Activated CD4-positive, alpha-beta T cell treated with anti-CD3 and anti-CD28 coated beads, Interleukin-2, amount 10 ng/mL, durations not matched to agents 7 days and 5 days (primary cell): ENCODE measurements at places on chromosomes 11 and 22.

DNA sequence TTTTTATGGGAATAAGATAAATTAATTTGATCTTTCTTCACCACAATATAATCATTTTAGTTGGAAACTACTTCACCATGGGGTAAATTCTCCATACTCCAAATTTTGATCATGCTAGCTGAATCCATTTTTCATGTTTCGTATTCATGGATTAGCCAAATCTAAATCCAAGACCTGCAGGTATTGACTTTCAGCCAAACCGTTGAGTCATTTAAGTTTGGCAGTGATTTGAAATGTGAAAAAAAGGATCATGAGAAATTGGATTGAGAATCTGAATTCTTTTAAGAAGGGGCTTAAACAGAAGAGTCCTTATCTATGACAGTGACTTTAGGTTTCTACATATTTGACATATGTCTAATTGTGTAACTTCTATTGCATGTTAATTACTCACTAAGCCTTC lies 5.3 kb downstream of the GAS2 start:
- DNase-seq, result no peak

DNA sequence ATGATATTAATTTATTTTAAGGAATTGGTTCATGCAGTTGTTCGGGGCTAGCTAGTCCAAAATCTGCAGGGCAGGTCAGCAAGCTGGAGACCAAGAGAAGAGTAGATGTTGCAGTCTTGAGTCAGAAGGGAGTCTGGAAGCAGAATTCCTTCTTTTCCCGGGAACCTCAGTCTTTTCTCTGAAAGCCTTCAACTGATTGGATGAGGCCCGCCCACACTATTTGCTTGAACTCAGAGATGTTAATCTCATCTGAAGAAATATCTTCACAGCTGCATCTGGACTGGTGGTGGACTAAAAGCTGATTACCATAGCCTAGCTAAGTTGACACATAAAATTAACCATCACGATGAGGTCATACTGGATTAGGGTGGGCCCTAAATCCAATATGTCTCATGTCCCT lies 122.2 kb downstream of the COMMD9 start:
- DNase-seq, result no peak

DNA sequence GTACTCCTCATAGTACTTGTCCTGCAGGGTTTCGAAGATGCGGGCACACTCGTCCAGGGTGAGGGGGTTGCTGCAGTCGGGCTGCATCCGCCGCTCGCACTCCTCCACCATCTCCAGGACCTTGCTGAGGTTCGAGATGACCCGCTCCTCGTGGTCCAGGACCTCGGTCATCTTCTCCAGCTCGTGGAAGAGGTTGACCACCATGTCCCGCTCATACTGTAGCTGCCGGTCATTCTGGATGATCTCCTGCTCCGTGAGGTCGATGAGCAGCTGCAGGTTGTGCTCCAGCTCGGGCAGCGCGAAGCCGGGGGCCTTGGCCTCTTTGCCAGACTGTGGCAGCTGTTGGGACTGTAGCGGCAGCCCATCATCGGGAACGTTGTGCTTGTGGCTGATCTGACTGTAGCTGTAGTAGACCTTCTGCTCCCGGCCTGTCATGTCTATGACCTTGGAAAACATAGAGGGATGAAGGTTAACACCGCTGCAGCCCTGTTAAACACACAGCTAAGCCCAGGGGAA lies 13.0 kb downstream of the TFIP11 start:
- no peak for DNase-seq

DNA sequence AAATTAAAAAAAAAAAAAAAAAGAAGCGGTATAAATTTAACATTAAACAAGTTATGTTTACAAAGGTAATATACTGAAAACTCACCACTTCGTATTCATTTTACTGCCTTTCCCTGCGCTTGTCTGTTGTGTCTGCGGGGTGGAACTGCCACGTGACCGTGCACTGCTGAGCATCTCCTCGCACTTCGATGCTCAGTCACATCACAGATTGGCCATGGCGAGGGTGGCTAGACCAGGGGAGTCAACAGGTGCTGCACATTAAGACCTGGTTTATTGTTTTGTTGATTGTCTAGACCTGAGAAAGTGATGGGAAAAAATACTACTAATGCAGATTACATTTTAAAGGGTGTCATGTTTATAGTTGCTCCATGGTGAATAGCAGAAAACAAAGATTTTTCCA lies 22.8 kb upstream of the TUB start:
- DNase-seq, result no peak

GRCh38 chr11:69427906-69428880 lies 53.3 kb upstream of the LINC01488 start:
- DNase-seq, result no peak

DNA sequence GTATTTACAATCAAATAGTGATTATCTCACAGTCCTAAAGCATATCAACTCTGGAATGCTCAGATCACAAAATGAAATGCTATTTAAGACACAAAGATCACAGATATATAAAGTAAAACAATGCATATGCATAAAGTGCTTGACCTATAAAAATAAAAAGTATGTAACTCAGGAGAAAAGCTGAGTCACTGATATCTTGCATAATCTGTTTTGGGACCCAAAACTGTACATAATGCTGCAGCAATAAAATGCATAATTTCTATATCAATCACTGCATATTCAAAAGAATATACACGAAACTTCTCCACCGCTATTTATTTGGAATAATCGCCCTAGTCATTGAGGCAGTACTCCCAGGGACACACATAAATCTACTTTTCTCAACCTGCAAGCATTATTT lies 34.9 kb upstream of the GRIA4 start:
- no peak for DNase-seq

GRCh38 chr11:107696140-107696539 lies 15.7 kb downstream of the SLN start:
- DNase-seq, result no peak

GRCh38 chr11:35529971-35530495 lies 4.6 kb upstream of the PAMR1 start:
- no peak for DNase-seq

DNA sequence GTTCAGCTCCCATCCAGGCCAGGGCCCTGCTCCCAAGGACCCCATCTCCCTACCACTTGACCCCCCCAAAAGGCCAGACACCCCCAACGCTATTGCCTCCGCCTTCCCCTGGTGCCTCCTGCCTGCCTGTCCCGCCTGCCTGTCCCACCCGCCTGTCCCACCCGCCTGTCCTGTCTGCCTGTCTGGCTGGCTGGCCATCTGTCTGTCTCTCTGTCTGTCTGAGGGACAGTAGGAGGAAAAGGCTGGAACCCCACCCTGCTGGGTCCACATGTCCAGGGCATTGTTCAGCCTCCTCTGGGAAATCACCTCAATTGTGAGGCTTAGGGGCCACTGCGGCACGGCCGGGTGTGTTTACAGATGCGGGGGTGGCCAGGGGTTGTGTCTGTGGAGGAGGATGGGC lies 25.3 kb upstream of the CBX7 start:
- DNase-seq, result no peak

DNA sequence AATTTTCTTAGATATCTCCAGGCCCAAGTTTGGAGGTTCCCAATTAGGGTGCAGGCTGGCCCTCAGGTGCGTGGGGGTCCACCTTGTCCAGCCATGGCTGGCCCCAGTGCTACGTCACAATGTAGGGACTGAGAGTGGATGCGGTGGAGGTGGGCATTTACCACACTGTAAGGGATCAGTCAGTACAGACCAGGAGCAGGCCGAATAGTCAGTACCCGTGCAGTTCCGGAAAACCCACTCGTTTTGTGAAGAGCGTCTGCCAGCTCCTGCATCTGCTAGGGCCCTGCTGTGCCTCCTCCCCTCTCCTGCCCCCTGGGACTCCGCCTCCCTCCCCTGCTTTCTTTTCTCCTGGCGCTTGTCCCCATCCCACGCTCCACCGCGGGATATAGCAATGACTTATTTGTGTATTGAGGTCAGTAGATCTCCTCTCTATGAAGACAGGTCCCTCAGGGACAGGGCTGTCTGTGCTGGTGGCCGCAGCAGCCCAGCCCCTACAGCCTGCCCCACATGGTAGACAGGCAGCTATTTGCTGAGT lies 50.4 kb upstream of the SEPTIN5 start:
- no peak for DNase-seq
